ENCODE measurements at places on chromosomes 16 and 17.

DNA sequence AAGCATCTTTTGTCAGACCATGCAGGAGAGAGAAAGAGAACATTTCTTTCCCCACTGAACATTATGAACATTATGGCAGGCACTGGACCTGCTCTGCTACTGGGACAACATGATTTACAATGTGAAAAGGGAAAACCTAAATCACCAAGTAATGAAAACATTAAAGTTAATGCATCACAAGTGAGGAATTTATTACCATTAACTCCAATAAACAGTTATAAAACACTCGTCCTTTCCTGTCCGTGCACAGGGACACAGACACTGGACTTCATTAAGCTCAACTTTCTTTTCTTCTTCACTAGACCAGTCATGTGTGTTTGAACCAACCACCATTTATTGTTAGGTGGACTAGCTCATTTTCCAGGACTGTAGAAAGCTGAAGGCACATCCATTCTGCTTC lies 95.4 kb downstream of the SNX11 start:
- DNase-seq, result no peak

GRCh38 chr17:4562015-4562969 lies 1.9 kb upstream of the GGT6 start:
- no peak for DNase-seq

- no peak for DNase-seq
Measured at GRCh38 chr16:69217433-69217832, 30.5 kb downstream of the SNTB2 start.

GRCh38 chr17:16415031-16415924 lies at the start of gene TRPV2:
TRPV2 (plus strand) TSS chr17:16415571; CDS start chr17:16417669, 2,098 bp downstream.
- no peak for DNase-seq

DNA sequence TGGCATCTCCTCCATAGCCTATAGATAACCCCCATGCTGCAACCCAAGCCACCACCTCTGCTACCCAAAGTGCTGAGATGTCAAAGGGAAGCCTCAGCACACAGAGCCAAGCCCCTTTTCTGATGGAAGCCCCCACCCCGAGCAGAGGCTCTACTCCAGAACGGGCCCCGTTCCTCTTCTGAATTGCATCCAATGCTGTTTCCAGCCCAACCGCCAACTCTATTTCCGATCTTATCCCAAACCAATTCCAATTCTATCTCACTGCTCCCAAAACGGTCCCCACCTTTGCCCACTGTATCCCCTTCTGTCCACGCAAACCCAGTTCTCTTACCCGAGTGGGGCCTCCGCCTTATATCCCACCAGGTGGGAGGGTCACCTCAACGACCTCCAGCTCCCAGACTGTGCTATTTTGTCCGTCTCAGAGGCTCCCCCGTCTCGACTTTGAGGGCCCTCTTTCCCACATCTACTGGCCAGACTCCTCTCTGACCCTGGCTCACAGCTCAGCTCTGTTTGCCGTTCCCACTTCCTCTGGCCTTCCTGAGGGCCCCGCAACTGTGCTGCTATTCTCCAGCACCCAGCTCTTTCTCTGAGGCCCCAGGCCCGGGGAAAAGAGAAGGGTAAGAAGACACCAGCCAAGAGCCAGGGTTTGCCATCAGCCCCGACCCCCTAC lies 487 bp downstream of the SRL start:
- no peak for DNase-seq

Data from NCI-H2029 (cell line).